ENCODE measurements at places on chromosomes 2 and 18.

- peak; percentile 60 for DNase-seq
Observed at GRCh38 chr2:171160119-171160955, at the start of gene TLK1. TSS of gene TLK1 (minus strand) at chr2:171160893. CDS start at chr2:171160428, 465 bp downstream.

GRCh38 chr2:222492683-222493082 lies 68.3 kb downstream of the SGPP2 start:
- no peak for DNase-seq

- DNase-seq = no peak
Observed at GRCh38 chr2:159129824-159130223, 156.7 kb downstream of the WDSUB1 start.

DNA sequence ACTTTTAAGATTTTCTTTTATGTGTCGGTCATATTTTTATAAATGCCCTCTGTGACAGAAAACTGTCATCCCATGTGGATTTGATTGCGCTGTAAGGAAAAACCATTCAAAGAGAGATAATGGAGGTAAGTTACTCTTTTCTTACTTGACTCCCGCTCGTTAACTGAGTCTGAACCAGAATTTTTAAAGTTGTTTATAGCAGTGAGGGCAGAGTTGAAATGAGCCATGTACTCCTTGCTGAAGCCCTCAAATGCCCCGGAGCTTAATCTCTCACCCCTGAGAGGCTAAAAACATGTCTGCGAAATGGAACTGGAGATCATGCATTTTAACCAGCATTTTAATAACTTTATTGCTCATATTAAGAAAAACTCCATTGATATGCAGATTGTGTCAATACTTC lies 320.0 kb upstream of the SOX11 start:
- no peak for DNase-seq

DNA sequence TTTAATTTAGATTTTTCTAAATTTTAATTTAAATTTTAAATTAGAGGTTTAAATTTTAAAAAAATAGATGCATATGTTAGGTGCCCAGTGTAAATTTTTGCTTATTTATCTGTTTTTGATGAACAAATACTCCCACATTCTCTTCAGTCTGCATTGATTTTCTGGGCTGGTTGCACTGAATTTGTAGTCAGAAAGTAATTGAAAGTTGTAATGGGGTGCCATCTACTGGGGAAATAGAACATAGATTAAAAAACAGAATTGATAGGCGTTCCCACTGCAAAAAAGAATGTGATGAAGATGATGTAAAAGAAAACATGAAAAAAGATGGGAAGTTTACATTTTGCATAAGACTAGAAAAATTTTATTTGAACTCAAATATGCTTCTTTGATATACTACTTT lies 51.7 kb upstream of the CCDC85A start:
- no peak for DNase-seq

DNA sequence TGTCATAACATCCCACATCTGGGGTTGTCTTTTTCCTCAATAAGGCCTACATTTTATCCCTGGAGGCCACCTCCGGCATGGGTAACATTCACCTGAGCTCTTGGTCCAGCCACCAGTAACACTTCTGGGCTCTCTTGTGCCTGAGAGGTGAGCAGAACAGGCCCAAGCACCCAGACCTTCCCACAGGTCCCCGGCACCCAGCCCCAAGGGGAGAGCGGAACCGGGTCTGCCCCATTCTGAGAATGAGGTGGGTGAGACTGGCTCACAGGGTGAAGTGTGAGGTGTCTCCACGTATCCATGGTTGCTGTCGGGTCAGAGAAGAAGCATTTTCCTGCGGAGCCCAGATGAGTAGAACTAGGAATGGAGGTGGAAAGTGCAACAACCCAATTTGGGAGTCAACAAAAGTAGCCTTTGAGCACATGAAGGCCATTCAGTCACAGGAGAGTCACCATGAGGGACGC lies 496.7 kb upstream of the MYT1L start:
- DNase-seq = no peak

- DNase-seq = no peak
Observed at GRCh38 chr2:168149150-168149974, 98.0 kb downstream of the STK39 start.

- no peak for DNase-seq
Observed at GRCh38 chr18:25621144-25621543, 269.2 kb upstream of the ZNF521 start.

All from stimulated activated CD8-positive, alpha-beta memory T cell treated with anti-CD3 and anti-CD28 coated beads, Interleukin-15, amount 100 ng/mL, for 48 hours (primary cell).